ENCODE measurements at places on chromosomes 6 and 20.

- no peak for DNase-seq
These were observed 230.9 kb downstream of the SYNDIG1 start for GRCh38 chr20:24700166-24700860.

DNA sequence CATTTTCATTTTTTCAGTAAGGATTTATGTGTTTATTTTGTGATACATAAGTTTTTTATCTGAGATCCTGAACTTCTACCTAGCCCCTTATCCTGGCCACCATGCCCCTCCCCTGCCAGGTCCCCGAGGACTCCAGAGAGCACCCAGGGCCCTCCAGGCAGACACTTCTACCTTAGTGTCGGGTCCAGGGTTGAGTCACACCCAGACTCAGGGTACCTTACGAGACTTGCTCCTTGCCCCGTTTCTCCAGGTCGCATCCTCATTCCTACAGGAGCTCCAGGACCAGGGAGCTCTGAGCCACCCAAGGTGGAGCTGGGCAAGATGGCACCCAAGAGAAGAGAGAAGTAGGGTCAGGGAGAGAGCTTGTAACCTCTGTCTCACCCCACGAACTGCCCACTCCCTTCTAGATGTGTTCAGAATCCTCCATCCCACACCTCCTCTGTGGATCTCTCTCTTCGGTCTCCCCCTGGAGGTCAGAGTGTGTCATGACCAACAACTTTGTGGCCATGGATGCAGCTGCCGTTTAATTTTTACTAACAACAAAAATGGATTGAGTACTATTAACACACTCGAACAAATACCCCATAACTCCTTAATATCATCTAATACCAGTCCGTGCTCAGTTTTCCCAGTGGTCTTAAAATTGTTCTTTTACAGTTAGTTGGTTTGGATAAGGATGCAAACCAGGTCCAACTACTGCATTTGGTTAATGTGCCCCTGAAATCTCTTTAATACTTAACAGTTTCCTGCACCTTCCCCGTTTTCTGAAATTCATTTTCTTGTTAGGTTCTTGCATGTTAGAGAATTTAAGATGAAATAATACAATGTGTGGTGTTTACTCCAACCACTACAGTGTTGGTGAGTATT is 130.6 kb upstream of the INSM1 start:
- no peak for DNase-seq

GRCh38 chr6:136628996-136629395 is 78.8 kb upstream of the MAP7 start:
- DNase-seq = no peak

- no peak for DNase-seq
These were observed 22.7 kb upstream of the SNTA1 start for GRCh38 chr20:33466303-33466646.

DNA sequence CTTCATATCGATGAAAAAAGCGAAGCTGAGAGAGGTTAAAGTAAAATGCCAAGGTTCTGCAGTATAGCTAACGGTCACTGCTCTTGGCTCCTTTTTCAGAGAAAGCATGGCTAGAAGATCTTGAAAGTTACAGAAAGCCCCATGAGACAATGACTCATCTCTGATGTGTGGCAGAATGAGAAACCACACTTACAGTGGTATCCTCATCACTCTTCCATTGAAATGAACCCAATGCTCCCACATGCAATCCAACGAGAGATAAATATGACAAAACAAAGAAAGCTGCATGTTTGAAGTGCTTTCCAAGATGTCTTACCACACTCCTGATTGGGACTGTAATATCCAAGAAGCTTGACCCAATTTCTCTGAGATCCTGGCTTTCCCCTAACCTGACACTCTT is 694.9 kb downstream of the PRKN start:
- no peak for DNase-seq

- no peak for DNase-seq
These were observed 87.8 kb downstream of the SLC16A10 start for GRCh38 chr6:111175109-111175508.

DNA sequence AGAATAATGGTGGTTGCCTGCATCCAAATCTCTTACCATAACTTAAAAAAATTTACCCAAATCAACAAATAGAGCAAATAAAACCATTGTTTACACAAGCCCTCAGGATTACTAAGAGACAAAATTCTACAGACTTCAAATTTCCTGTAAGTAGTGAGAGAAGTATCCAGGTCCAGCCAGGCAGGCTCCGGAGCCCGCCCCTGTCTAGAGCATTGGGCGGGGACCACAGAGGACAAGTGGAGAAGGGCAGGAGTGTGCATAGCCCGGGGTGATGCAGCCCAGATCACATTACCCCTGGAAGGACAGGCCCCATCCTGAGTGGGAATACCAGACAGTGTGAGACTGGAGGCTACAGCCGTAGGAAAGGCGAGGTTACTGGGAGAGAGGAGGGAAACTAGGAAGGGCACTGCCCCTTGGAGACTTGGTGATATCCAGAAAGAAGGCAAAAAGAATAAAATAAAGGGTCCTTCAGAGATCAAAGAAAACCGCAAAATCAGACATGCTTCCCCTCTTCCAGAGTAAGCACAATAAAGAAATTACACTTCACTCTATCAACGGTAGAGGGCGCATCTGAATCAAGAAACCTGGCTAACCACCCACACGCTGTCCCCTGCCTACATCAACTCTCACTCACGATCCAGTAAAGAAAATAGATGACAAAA is 26.6 kb downstream of the RIN2 start:
- peak; percentile 83 for DNase-seq

DNA sequence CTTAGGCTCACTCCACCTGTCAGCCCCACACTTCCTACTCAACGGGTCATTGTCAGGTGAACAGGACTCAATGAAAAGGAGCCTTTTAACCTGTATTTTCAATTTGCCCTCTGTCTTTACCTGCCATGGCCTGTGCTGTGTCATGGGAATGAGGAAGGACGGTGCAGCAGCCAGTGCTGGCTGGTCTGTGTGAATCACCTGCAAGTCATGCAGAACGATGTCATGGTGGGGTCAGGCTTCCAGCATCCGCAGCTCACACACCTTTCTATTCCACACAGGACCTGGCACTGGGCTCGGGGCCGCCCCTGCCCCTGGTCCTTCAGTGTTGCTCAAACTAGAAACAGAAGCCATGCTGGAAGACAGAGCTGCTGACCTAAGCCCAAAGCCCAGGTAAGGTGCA is 188.7 kb upstream of the GMDS start:
- DNase-seq = no peak

DNA sequence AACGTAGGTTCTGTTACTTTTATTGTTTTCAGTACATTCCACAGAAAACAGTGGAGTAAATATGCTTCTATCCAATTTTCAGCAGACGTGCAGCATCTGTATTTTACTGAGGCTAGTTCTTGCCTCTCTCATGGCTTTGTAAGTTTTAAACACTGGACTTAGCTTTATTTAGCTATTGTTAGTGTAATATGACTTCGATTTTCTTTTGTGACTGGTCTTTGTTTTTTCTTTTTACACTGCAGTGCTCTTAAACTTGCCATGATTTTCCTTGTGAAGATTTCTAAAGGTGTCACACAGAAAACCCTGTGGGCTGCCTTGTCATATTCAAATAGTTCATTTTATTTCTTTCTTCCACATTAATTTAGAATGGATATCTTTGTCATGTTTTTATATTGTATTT is 1234.9 kb upstream of the CITED2 start:
- DNase-seq = no peak

GRCh38 chr6:105844275-105844883 is 241.8 kb upstream of the PRDM1 start:
- DNase-seq = peak; percentile 20

DNA sequence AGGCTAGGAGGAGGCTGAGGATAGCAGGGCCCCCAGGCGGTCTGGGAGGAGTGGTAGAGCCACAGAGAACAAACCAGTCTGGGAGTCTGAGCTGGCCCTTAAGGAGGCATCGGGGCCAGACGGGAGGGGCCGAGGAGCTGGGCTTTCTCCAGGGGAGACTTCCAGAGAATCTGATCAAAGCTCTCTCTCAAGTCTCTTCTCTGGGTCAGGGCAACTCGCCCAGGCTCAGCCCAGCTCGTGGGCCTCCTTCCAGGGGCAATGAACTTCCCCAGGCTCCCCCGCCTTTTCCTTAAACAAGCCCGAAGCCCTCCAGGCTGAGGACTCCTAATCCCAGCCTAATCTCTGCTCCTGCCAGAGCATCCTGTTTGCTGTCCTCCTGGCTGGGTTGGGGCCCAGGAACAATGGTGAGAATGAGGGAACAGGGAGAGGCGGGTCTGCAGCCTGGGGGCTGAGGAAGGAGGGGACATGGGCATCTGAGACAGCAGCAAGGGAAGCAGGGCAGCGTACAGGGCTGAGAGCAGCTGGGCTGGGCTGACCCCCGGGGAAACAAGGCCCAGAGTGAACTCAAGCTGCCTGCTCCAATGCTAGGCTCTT is 173.6 kb downstream of the ANKRD60 start:
- DNase-seq = peak; percentile 73

DNA sequence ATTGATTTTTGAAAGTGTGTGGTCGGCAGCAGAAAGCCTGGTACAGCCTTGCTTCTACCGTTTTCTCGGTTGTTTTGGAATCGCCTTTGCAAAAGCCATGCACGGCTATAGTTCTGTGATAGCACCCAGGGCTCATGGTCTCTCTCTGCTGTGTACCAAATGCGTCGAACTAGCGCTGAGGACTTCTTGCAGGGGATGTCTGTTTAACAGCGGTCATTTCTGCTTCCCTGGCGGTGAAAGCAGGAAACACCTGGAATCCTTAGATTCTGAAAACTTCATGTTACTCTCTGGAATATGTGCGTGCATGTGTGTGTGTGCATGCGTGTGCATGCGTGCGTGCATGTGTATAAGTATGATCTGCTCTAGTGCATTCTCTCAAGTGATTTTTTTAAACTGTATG is 26.1 kb upstream of the GCNT2 start:
- DNase-seq = no peak

DNA sequence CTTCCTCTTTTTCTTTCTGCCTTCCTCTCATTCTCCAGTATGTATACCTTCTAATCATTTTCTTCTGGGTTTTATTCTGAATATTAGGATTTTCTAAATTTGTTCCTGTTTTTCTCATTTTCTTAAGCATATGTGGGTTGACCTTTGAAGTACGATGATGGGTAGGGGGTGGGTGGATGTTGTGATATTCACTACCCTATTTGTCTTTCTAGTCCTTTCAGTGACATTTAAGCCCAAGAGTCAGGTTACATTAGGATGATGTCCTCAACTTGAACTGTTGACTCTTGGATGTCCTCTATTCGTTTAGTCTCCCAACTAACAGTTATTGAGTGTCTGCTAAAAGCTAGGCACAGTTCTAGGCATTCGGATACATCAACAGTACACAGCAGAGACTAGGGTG is 7.3 kb downstream of the ABT1 start:
- DNase-seq = no peak

- DNase-seq = no peak
These were observed 10.7 kb upstream of the MUC21 start for GRCh38 chr6:30972816-30973215.

- peak; percentile 70 for DNase-seq
These were observed 121.6 kb downstream of the ADGRB3 start for GRCh38 chr6:68756454-68757375.

DNA sequence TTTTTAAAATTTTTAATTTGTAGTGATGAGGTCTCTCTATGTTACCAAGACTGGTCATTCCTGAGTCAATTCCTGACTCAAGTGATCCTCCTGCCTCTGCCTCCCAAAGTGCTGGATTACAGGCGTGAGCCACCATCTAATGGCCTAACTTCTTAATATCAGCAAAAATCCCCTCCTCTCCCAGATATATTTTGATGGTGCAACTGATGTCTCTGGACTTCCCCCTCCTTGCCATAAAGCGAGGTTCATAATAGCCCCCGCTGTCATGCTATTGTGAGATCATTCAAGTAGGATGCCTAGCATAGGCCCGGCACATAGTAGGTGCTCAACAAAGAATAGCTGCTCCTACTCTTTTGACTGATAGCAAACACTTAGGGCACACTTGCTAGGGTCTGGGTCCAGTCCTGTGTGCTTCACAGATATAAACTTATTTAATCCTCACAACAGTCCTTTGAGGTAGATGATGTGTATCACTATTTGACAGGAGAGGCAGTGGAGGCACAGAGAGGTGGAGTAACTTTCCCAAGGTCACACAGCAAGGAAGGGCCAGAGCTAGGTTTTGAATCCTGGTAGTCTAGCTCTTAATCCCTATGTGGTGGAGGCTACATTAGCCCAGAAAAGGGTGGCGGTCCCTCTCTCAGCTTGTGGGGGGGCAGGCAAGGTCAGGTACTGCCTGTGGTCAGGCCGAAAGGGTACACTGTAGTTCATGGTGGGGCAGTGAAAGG is 14.6 kb downstream of the SRC start:
- no peak for DNase-seq

- no peak for DNase-seq
These were observed 85.1 kb downstream of the PDE7B start for GRCh38 chr6:135936606-135937005.

DNA sequence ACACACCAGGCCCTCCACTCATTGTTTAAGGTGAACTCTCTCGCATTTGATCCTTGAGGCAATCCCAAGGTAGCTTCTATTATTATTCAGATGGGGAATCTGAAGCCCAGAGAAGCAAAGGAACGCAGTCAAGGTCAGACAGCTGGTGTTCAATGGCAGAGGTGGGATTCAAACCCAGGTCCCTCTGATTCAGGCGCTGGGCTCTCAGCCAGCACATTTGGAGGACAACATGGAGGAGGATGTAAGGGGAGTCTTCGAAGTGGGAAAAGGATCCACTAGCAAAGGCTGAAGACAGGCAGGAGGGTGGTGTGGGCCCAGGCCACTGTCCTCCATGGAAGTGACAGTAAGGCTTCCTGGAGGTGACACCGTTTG is 13.9 kb upstream of the TTPAL start:
- DNase-seq = no peak

- DNase-seq = no peak
These were observed 3.5 kb downstream of the ZFAND3 start for GRCh38 chr6:37822851-37823682.

- DNase-seq = no peak
These were observed 185.4 kb downstream of the BCAS1 start for GRCh38 chr20:53884859-53885541.

DNA sequence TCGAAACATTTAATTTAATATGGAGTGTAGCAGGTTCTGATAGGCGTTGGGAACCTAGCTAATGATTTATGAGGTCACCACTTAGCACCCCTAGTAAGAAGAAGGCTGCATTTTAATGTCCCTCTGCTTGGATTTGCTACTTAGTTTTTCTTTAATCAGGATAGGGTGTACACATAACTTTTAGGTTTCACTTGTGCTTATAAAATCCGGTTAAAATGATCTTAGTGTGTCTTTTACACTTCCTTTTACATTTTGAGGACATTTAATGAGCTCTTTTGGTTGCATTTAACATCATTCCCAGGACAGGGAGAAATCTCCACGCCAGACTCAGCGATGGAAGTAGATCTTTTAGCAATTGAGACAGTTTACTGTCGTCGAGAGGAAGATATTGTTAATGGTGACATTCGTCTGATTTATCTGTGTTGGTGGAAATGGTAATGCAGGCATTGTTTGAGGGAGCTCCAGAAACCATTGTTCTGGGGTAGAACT is 5.6 kb downstream of the TFAP2A start:
- no peak for DNase-seq

GRCh38 chr6:87714093-87714842 is 12.2 kb upstream of the AKIRIN2 start:
- no peak for DNase-seq

GRCh38 chr6:41605649-41606048 is 32.6 kb upstream of the MDFI start:
- DNase-seq = no peak

- no peak for DNase-seq
These were observed 37.0 kb downstream of the TGM2 start for GRCh38 chr20:38127920-38128528.
